ENCODE measurements at places on chromosomes 7 and 10. TPM values are rescaled to one million over a fixed set of nuclear protein-coding genes. Genes with fewer than 3 reads are reported as not detected.
A peak's percentile ranks its signal among the peaks of the same experiment; 100 is the strongest.

GRCh38 chr10:75606203-75606779 lies 174.9 kb downstream of the LRMDA start:
- no peak for DNase-seq

Gene CCT6A
- 168 TPM for total RNA-seq

DNA sequence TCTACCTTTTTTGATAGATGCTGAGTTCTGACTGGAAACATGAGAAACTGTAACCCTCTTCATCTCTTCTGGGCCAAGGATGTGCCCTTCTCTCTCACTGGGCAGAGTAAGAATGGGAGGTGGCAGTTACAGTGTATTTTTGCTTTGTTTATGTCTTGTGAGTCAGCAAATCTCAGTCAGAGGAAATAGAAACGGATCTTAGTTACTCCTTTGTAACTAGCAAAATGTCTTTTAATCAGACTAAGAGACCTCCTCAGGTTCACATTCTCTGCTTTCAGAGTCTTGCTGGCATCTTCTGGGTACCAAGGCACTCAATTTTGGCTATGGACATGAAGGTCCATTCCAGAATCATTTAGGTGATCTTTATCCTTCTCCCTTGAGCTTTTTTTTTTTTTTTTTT lies 70.9 kb downstream of the HHEX start:
- DNase-seq = peak; percentile 78

- no peak for DNase-seq
Observed at GRCh38 chr10:124650263-124650662, 93.9 kb downstream of the FAM53B start.

GRCh38 chr10:62726638-62727037 lies 77.9 kb upstream of the ADO start:
- DNase-seq = no peak

Gene GNA12
- 36.2 TPM for total RNA-seq

- DNase-seq = no peak
Observed at GRCh38 chr7:59079-60016, 133.0 kb upstream of the FAM20C start.

Gene GNG11
- total RNA-seq = 27.2 TPM

DNA sequence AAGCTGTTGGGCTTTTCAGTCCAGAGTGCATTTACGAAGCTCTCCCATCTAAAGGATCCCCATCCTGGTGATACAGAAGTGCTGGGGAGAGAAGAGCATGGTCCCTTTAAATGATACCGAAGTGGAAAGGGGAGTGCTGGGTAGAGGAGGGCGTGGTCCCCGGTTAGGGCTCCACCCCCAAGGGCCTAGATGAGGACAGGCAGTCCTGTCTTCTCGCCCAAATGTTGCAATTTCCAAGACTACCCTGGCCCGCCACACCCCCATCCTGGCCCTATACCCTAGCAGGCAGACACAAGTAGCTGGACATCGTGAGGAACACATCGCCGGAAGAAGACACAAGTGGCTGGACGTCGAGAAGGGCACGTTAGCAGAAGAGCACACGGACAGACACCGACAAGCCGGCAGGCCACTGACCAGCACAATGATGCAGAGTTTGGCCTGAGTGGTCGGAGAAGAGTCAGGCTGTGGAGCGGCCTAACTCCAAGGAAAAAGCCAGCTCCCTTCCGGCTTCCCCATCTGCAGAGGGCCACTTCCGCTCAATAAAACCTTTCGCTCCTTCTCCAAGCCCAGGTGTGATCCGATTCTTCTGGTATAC lies 439.5 kb upstream of the NRP1 start:
- DNase-seq = no peak

- peak; percentile 47 for DNase-seq
Observed at GRCh38 chr7:48781752-48782151, 142.6 kb upstream of the CDC14C start.

Gene ZNF3
- 30.8 TPM for total RNA-seq

DNA sequence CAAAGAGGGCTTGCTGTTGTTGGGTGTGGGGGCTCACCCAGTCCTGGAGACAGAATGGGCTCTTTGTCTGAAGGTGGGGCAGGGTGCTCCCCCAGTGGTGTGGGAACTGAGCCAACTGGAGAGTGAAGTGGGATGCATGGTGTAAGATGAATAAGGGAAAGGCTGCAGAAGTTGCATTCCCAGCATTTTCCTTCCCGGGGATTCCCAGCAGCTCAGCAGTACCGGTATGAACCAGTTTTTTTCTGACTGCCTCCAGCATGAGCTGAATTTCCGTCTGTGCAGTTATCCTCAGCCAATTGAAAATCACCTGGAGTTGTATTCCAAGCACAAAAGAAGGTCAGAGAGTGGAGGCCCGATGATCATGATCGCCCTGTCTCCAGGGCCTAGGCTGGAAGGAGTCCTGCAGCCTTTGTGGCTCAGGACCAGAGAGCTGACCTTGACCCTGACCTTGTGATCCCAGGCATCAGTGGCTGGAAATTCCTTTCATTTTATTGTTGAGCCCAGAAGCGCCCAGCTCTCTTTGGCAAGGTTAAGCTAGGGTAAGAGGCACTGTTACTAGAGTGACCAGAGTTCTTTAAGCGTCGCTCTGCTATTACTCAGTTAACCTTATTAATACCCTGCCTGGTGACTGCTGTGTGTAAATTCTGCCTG lies 33.4 kb downstream of the OGDH start:
- DNase-seq = peak; percentile 93

GRCh38 chr10:4546500-4546899 lies 279.5 kb upstream of the AKR1E2 start:
- peak; percentile 94 for DNase-seq

DNA sequence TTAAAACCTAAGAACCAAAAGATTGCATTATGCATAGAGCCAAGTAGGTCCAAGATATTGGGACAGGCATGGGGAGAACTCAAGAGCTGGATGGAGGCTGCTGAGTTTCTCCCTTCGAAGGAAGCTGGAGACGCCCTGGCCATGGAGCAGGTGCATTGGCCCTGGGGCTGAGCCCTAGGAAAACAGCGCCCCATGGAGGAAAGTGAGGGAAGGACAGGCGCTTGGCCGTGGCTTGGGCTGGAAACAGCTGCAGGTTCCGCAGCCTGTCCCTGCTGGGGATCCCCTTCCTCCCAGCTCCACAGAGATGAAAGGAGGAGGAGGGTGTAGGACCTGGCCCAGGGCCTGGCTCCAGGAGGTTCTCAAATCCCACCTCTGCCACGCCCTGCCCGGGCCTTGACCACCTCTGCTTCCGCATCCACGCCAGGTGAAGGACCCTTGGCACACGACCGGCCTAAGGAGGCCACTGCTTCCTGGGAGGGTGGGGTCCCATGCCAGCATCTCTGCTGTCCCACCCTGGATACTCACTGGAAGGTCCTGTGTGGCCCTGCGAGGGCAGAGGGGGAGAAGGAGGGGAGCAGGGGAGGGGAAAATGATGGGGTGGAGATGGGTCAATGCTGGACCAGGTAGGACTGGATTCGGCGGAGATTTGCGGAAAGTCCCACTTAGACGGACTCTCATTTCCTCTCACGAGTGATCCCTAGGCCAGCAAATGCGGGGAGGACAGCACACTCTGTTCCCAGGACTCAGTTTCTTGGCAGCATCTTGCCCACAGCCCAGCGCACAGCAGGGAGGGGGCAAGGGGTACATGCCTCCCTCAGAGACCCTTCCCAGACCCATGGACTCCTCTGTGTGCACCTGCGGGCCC lies 258.6 kb upstream of the TCERG1L start:
- no peak for DNase-seq

- DNase-seq = no peak
Observed at GRCh38 chr10:22651276-22651980, 63.0 kb downstream of the PIP4K2A start.

GRCh38 chr10:42999385-43000020 lies 77.4 kb upstream of the RET start:
- DNase-seq = no peak

GRCh38 chr7:94590526-94591162 lies 65.3 kb downstream of the SGCE start:
- no peak for DNase-seq

Gene BAIAP2L1
- total RNA-seq = 5.3 TPM

GRCh38 chr7:2044883-2045471 lies 187.8 kb downstream of the MAD1L1 start:
- no peak for DNase-seq

- no peak for DNase-seq
Observed at GRCh38 chr7:111852081-111852480, 289.8 kb upstream of the IMMP2L start.

GRCh38 chr10:77430530-77430929 lies 207.1 kb downstream of the KCNMA1 start:
- no peak for DNase-seq

- DNase-seq = no peak
Observed at GRCh38 chr10:3640816-3641215, 144.2 kb downstream of the KLF6 start.

DNA sequence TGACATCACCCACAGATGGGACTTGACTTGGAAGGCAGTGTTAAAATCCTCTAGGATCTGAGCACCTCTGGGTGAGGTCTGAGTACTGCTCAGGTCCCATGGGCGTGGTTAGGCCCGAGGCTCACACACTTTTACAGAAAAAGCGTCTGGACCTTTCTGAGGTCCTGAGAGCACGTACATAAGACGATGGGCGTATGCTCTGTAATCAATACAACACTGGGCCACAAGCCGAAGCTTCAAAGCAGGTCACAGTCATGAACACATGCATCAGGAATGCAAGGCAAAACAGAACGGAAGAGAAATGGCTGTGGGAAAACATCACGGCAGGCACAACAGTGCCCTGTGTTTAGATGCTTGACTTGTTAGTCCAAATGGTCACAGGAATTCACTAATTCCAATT lies 112.2 kb downstream of the LARP4B start:
- peak; percentile 83 for DNase-seq

Gene KIAA1217
- 0.26 TPM for total RNA-seq

DNA sequence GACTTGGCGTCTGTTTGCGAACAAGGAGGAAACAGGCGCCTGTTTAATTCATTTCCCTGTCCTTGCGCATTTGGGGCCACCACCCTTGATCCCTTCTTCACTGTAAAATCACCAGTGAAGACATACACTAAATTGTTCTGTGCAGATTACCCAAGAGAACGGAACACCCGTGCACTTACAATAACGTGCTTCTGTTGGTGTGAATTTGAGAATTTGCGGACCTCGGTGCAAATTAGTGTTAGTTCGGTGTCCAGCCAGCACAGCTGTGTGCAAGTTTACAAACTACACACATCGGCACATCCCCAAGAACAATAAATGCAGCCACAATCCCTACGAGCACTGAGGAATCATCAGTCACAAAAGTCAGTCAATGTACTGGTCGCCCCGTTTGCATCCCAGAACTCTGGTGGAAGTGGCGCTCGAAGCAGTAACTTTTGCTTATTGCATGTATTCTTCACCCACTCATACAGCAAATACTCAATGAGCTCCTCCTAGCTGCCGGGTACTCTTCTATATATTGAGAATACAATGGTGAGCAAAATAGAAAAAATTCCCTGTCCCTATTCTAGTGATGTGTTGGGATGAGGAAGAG lies 786 bp upstream of the CNOT4 start:
- DNase-seq = peak; percentile 51

- DNase-seq = no peak
Observed at GRCh38 chr10:79927111-79927828, 21.6 kb downstream of the SFTPD start.

DNA sequence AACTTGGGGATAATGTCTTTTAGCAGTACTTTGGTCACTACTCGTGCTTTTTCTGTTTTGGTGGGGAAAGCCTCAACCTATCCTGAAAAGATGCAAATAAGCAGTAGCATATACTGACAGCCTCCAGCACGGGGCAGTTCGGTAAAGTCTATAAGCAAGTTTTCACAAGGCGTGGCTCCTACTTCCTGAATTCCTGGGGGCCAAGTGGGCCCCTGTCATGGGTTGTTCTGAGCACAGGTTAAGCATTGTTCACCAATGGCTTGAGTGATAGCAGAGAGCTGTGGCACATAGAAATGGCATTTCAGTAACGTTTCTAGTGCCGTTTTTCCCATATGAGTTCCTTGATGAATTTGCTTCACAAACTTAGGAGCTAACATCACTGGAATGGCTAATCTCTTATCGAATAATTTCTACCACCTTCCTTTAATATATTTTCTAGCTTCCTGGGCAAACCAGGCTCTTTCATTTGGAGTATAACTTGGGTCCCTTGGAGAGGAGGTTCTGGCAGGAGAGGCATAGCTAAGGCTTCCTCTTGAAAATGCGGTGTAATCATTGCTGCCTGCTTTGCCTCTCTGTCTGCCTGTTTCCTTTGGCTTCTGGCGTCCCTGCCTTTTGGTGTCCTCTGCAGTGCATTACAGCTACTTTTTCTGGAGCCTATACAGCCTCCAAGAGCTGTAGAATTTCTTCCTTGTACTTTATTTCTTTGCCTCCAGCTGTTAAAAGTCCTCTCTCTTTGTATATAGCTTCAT lies 11.7 kb upstream of the ZNF239 start:
- DNase-seq = no peak

GRCh38 chr7:52088008-52088901 lies 771.6 kb upstream of the COBL start:
- DNase-seq = no peak

- DNase-seq = no peak
Observed at GRCh38 chr7:149325248-149325647, 63.3 kb downstream of the ZNF783 start.

- peak; percentile 94 for DNase-seq
Observed at GRCh38 chr7:148772297-148773089, 73.8 kb downstream of the CUL1 start.

Gene MACC1
- total RNA-seq = 0.26 TPM

GRCh38 chr7:44244282-44244681 lies 43.5 kb downstream of the YKT6 start:
- DNase-seq = no peak

DNA sequence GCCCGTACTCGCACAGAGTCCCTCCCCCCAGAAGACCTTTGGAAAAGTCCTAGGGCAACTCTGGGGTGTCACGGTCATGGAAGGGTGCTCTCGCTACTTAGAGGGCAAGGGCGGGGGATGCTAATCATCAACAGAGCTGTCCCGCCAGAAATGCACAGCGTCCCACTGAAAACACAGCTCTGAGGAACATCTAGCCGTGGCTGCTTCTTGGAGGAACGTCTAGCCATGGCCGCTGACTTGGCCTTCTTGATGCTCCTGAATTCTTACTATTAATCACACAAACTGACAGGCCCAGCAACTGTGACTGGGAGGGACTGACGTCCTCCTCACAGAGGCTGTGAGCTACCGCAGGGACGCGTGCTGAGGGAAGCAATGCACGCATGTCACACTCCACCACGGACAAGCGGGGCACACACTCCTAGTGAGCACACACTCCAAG lies 1.7 kb downstream of the TUBGCP2 start:
- DNase-seq = no peak

DNA sequence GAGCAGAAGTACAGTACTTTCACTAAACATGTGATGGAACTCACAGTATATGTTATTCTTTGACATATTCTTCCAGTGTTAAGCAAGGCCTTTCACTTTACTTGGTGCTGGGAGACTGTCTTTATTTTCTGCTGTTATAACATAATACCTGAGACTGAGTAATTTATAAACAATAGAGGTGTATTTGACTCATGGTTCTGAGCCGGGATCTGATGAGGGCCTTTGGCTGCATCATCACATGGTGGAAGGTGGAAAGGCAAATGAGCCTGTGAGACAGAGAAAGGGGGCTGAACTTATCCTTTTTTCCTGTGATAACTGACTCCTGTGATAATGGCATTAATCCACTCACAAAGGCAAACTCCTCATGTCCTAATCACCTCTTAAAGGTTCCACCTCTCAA lies 1.4 kb downstream of the SUPV3L1 start:
- DNase-seq = no peak

- DNase-seq = no peak
Observed at GRCh38 chr10:36780158-36780557, 345.2 kb upstream of the ANKRD30A start.

Gene FAM170B
- total RNA-seq = not detected
